ENCODE measurements at places on chromosomes 11 and 22. TPM values are rescaled to one million over a fixed set of nuclear protein-coding genes. Genes with fewer than 3 reads are reported as not detected.
A peak's percentile ranks its signal among the peaks of the same experiment; 100 is the strongest.

The CHADL gene
- total RNA-seq = 0.45 TPM

The SLC22A25 gene
- not detected for total RNA-seq

The SLC1A2 gene
- total RNA-seq = not detected

DNA sequence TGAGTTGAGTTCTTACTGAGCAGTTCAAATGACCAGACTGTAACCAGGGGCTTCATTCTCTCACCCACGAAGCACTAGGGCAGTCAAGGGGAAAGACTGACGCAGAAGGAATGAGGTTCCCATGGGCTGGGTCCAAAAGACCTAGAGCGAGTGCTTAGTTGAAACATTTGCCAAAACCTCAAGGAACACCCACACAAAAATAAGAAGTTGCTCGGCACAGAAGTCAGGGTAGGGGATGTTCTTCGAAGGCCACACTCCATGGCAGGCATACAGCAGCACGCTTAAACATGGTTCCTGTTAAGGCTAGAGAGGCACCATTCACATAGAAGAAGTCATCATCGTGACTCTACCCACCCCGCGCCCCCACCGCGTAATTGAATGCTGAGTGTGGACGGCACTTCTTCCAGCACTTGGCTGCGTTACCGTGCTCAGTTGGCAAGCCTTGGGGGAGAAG lies 52.9 kb downstream of the TIMP3 start:
- DNase-seq = peak; percentile 1
- H3K4me1 ChIP-seq = no peaks in the 10 kb centered on the region
- H3K36me3 ChIP-seq = no peaks in the 10 kb centered on the region
- peaks cover 8% of the 10 kb centered on the region for H3K27me3 ChIP-seq
- H3K4me3 ChIP-seq = no peak overlapping the region

GRCh38 chr11:13055200-13055599 lies 46.1 kb downstream of the RASSF10 start:
- H3K36me3 ChIP-seq = peaks cover 5% of the 10 kb centered on the region
- H3K4me3 ChIP-seq = peak overlapping the region; percentile 6
- DNase-seq = no peak
- H3K27ac ChIP-seq = no peak overlapping the region

GRCh38 chr11:119019996-119020395 lies 1.4 kb downstream of the TRAPPC4 start:
- peak overlapping the region; percentile 100 for H3K27ac ChIP-seq
- H3K27me3 ChIP-seq = no peaks in the 10 kb centered on the region
- H3K4me1 ChIP-seq = peaks cover 33% of the 10 kb centered on the region
- no peak for DNase-seq
- peaks cover 37% of the 10 kb centered on the region for H3K36me3 ChIP-seq

DNA sequence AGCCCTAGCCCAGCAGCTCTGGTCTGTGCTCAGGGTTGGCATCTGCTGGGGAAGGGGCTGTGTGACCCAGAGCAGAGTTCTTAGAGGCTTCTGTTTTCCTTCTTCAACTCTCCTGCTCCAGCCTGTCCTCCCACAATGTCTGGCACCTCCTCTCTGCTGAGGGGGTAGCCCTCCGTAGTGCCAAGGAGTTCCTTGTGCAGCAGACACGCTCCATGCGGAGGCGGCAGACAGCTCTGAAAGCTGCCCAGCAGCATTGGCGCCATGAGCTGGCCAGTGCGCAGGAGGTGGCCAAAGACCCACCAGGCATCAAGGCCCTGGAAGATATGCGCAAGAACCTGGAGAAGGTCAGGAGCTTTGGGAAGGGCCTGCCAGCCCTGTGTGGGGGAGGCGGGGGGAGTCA lies 69.3 kb downstream of the CEP164 start:
- H3K36me3 ChIP-seq = no peaks in the 10 kb centered on the region
- DNase-seq = no peak
- H3K4me1 ChIP-seq = peaks cover 3% of the 10 kb centered on the region
- H3K27me3 ChIP-seq = no peaks in the 10 kb centered on the region
- H3K4me3 ChIP-seq = no peak overlapping the region

- H3K27me3 ChIP-seq = no peaks in the 10 kb centered on the region
- no peaks in the 10 kb centered on the region for H3K4me1 ChIP-seq
- no peak for DNase-seq
- H3K36me3 ChIP-seq = no peaks in the 10 kb centered on the region
Measured at GRCh38 chr22:23100124-23100801, 29.9 kb downstream of the GNAZ start.

- no peaks in the 10 kb centered on the region for H3K4me1 ChIP-seq
- no peak overlapping the region for H3K4me3 ChIP-seq
- H3K36me3 ChIP-seq = no peaks in the 10 kb centered on the region
- no peak for DNase-seq
Measured at GRCh38 chr11:21007297-21007696, 337.9 kb downstream of the NELL1 start.

GRCh38 chr22:20434264-20434751 lies 3.3 kb downstream of the SCARF2 start:
- no peak overlapping the region for H3K4me3 ChIP-seq
- H3K4me1 ChIP-seq = peaks cover 10% of the 10 kb centered on the region
- H3K36me3 ChIP-seq = no peaks in the 10 kb centered on the region
- H3K27me3 ChIP-seq = peaks cover 34% of the 10 kb centered on the region
- H3K27ac ChIP-seq = no peak overlapping the region

DNA sequence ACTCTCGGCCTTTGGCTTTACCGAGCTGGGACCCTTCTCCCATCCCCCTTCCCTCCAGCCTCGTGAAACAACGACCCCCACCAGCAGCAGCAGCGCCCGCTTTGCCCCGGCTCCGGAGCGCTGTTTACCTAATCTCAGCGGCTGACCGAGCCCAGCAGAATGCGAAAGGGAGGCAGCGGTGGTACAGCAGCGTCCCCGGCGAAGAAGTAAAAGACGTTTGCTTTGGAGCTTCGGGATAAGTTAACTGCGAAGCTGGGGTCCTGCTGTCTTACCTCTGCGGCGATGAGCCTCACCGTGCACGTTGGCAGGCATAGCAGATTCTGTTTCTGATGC lies 2.0 kb upstream of the LARGE1 start:
- peaks cover 39% of the 10 kb centered on the region for H3K27me3 ChIP-seq
- peaks cover 11% of the 10 kb centered on the region for H3K36me3 ChIP-seq
- peak overlapping the region; percentile 62 for H3K27ac ChIP-seq
- peaks cover 21% of the 10 kb centered on the region for H3K4me1 ChIP-seq

- H3K27ac ChIP-seq = no peak overlapping the region
- H3K27me3 ChIP-seq = peaks cover 17% of the 10 kb centered on the region
- no peak overlapping the region for H3K4me3 ChIP-seq
- no peak for DNase-seq
- H3K4me1 ChIP-seq = no peaks in the 10 kb centered on the region
Measured at GRCh38 chr22:43689356-43689755, 122.7 kb downstream of the EFCAB6 start.

DNA sequence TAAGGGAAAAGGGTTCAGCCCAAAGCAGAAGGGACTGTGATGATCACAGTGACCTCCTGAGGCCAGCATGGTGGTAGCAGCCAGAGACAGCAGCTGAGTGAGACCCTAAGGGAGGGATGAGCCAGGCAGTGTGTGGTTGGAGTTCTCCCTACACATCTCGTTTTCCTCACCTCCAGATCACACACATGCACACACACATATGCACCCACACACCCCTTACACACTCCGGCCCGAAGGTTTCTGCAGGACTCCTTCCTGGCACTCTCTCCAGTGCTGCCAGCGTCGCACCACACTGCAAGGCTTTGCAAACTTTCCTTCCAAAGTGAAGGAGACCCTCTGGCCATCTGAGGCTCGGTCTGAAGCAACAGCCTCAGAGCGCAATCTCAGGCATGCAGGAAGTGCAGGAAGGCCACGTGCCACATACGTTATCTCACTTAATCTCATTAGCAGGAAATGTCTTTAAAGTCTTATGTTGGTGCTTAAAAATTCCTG lies 26.9 kb upstream of the TP53I11 start:
- no peak overlapping the region for H3K27ac ChIP-seq
- H3K27me3 ChIP-seq = no peaks in the 10 kb centered on the region
- no peak for DNase-seq
- peaks cover 33% of the 10 kb centered on the region for H3K4me1 ChIP-seq

GRCh38 chr11:18046116-18046777 lies at the start of gene TPH1:
Gene TPH1 (minus strand): TSS chr11:18046269. CDS start chr11:18040762, 5,507 bp downstream.
- H3K4me1 ChIP-seq = no peaks in the 10 kb centered on the region
- no peak within 1 kb of the TSS for H3K4me3 ChIP-seq
- no peak for DNase-seq
- H3K27ac ChIP-seq = no peak within 1 kb of the TSS

- H3K36me3 ChIP-seq = no peaks in the 10 kb centered on the region
- H3K4me3 ChIP-seq = no peak overlapping the region
- H3K27ac ChIP-seq = no peak overlapping the region
- DNase-seq = peak; percentile 73
- H3K4me1 ChIP-seq = no peaks in the 10 kb centered on the region
Measured at GRCh38 chr22:50148991-50149721, 21.4 kb upstream of the PANX2 start.

Data from natural killer cell treated with Interleukin-12 subunit alpha and Interleukin-12 subunit beta and Interleukin-15 and Interleukin-18, amount 100 ng/mL, for 72 hours (primary cell).